NCI-H524 (cell line): ENCODE measurements at places on chromosomes 2 and 18.

DNA sequence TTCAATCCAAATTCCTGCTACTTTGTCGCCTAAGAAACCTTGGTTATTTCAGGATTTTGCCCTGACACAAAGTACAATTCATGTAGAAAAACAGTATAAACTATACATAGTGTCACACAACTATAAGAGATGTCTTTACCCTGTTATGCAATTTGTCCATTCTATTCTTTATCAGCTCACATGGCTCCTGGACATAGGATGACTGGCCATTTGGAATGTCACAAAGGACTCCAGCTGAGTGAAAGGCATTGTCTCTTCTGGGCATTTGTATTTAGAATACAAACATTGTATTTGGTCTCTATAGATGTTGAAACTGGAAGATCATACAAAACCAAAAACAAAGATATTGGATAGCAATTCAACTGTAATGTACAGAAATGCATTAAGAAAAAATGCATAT, 944.6 kb upstream of the LRRTM1 start:
- no peak for DNase-seq

- DNase-seq = no peak
Measured at GRCh38 chr2:60707750-60708371, 48.2 kb upstream of the PAPOLG start.

- DNase-seq = no peak
Measured at GRCh38 chr2:102880731-102881130, 118.9 kb downstream of the TMEM182 start.

- DNase-seq = no peak
Measured at GRCh38 chr2:12884713-12885282, 168.1 kb downstream of the TRIB2 start.

DNA sequence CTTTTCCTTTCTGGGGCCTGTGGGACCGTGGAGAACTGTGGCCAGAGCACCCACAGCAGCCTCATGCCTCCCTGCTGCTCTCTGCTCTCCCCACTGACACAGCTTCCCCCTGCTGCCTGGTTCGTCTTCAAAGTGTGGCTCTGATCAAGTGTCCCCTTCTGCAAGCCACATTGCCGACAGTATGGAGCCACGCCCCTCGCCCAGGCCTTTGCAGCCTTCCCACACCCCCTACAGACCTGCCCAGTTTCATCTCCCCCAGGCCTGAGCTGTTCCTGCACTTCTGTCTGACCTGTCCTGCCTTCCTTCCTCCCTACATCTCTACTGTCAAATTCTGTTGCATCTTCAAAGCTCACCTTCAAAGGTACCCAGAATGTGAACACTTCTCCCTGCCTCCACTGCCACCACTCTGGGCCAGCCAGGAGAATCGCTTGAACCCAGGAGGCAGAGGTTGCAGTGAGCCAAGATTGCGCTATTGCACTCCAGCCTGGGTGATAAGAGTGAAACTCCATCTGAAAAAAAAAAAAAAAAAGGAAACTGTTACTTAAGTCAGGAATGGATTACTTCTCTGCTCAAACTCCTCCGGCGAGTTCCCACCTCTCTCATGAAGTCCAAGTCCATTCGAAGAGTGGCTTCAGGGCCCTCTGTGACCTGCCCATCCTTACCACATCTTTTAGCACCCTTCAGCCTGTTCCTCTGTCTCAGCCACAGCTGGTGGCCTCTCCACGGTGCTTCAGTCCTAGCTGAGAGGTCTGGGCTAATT, 29.0 kb upstream of the CATIP start:
- no peak for DNase-seq

- no peak for DNase-seq
Measured at GRCh38 chr2:65383541-65384488, 48.6 kb downstream of the SPRED2 start.

DNA sequence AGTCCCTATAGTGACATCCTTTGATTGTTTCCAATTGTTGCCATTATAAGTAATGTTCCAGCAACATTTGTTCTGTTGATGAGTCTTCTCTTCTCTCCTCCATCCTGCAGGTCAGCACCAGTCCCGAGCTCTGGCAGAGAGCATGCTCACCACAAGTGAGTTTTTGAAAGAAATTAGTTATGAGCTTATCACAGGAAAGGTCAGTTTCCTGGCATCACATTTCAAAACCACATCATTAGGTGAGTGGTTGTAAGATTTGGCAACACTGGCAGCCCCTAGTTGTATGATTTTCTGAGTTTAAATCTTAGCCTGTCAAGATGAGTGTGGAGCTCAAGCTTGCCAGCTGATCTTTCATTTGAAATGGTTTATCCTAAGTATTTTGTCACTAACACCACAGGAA, 149.6 kb downstream of the ESCO1 start:
- DNase-seq = no peak

DNA sequence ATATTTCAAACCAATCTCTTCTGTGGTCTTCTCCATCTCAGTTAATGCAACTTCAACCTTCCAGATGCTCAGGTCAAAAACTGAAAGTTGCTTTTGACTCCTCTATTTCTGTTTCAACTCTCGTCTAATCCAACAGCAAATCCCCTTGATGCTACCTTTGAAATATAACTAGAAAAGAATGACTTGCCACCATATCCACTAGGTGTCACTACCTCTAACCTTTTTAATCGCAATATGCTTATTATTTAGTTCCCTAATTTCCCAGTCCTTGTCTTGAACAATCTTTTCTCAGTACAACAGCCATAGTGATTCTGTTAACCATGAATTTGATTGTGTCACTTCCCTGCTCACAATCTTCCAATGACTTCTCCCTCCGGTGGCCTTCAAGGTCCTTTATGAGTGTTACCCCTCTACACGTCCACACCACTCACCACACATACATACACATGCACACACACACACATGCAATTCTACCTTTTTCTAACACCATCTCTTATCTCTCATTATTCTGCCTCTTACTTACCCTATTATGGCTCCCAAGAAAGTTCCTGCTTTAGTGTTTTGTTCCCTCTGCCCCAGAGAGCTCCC, 245.5 kb upstream of the KCNJ3 start:
- DNase-seq = no peak

GRCh38 chr2:110153416-110153815, 37.8 kb upstream of the MALL start:
- DNase-seq = no peak

DNA sequence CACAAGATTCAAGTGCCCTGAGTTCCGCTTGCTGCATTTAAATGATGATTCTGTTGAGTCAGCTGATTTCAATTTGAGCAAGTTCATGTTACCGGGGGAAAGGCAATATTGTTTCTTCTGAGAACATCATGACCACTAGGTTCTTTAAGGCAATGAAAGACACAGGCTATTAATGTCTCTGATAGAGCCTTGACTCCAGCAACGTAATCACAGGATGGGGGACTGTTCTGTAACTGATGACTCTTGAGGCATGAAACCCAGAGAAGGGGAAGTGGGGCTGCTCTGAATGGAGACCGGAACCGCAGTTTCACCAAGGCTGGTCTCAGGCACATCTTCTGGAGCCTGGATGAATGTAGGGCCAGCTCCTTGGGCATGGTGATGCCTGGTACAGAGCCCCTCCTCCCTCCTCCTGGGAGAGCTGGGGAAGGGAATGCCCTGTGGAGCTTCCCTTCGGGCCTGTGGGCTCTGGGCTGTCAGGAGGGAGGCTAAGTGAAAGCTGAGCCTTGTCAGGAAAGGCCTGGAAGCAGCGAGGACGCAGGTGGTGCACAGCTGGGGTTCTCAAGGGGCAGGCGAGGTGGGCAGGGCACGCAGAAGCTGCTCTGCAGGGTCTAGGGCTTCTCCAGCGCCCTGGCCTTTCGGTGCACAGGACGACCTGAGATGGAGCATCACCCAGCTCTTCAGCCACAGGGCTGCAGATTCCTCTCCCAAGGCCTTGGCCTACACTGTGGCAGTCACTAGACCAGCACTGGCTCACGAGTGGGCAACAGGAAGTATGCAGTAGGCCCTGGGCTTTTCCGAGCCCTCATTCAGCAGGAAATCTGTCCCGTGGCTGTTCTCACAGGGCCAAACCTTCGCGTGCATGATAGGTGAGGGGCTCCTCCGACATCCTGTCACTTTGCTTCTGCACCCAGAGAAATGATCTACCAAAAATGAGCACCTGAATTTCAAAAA, 36.6 kb upstream of the PRLH start:
- DNase-seq = peak; percentile 44

DNA sequence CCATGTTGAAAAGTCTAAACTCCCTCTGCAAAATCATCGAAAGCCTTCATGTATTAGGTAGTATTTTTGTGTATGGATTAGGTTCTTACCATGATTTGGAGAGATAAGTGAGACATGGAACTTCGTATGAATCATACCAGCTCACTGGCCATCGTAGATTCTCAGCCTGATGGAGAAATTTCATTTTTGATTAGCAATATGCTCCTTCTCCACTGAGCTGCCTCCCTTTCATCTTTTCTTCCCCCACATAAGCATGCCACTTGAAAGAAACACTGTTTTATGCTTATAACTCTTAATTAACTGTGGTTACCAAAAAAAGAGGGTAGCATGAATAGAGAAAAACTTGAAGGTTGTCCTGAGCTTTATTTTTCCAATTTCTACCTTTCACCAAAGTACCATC, 111.9 kb downstream of the NCK2 start:
- no peak for DNase-seq

DNA sequence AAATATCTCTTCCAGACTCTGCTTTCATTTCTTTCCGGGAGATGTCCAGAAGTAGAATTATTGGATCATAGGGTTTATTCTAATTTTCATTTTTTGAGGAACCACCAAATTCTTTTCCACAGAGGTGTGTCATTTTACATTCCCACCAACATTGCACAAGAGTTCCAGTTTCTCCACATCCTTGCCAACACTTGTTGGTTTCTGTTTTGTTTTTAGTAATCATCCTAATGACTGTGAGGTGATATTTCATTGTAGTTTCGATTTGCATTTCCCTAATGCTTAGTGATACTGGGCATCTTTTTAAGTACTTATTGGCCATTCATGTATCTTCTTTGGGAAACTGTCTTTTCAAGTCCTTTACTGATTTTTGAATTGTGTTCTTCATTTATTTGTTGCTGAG, 513.1 kb downstream of the PARD3B start:
- no peak for DNase-seq

GRCh38 chr2:101831351-101831865, 133.9 kb downstream of the MAP4K4 start:
- DNase-seq = peak; percentile 31

DNA sequence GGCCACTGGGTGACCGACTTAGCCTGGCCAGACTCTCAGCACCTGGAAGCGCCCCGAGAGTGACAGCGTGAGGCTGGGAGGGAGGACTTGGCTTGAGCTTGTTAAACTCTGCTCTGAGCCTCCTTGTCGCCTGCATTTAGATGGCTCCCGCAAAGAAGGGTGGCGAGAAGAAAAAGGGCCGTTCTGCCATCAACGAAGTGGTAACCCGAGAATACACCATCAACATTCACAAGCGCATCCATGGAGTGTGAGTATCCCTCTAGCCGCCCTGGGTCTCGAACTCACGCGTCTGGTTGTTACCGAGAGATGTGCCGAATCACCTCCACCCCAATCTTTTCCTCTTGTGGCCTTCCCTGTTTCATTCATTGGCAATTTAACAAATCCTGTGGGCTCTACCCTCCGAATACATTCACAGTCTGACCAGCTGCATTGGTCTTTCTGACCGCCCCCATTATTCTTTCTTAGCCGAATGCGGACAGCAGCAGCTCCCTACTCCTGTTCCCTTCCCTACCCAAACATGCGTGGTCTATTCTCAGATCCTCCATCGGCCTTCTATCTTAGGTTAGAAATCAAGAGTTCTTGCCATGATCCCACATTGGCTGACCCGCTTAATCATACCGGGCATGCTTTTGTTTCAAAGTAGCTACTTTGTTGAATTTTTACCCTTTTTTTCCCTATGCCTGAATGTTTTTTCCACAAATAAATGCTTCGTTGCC, 631 bp downstream of the RPL31 start:
- DNase-seq = no peak

- DNase-seq = no peak
Measured at GRCh38 chr18:74360852-74361655, 45.4 kb downstream of the C18orf63 start.

DNA sequence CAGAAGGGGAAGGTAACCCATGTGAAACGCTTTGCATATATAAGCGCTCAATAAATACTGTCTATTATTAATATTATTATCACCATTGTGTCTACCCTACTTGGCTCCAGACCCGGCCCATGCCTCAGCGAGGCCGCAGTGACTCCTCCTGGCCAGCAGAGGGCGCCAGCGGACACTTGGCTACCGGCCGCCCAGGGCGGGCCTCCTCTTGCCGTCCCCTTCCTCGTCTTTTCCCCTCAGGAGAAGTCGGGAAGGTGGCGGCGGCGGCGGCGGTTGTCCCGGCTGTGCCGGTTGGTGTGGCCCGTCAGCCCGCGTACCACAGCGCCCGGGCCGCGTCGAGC, at the start of gene AGFG1:
TSS of gene AGFG1 (plus strand) at position 233 of the 341 bp plus-strand sequence. CDS start 266 bp downstream, outside the sequence.
- peak; percentile 66 for DNase-seq

GRCh38 chr2:173747035-173747434, 218.1 kb downstream of the SP3 start:
- peak; percentile 78 for DNase-seq

GRCh38 chr2:108619925-108620620, 85.8 kb downstream of the LIMS1 start:
- no peak for DNase-seq

- no peak for DNase-seq
Measured at GRCh38 chr2:148613231-148614013, 31.1 kb upstream of the EPC2 start.

- DNase-seq = no peak
Measured at GRCh38 chr2:179802051-179802882, 59.1 kb downstream of the ZNF385B start.

DNA sequence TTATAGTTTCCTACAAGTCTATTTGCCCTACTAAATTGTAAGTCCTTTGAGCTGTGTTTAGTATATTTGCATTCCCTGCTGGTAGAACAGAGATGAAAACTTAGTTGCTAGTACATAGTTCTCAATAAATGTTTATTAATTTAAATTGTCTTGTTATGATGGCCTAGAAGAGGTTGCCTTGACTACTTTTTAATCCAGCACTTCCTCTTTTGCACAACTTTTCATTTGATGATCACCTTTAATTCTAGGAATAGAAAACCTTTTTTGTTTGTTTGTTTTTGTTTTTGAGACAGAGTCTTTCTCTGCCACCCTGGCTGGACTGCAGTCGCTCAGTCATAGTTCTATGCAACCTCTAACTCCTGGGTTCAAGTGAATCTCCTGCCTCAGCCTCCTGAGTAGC, 6.7 kb downstream of the CFAP36 start:
- no peak for DNase-seq

GRCh38 chr2:202140522-202141252, 67.6 kb downstream of the KIAA2012 start:
- DNase-seq = no peak

GRCh38 chr2:119567292-119567691, 23.0 kb downstream of the CFAP221 start:
- no peak for DNase-seq

GRCh38 chr18:23943903-23944624, 70.5 kb upstream of the TTC39C start:
- DNase-seq = no peak

DNA sequence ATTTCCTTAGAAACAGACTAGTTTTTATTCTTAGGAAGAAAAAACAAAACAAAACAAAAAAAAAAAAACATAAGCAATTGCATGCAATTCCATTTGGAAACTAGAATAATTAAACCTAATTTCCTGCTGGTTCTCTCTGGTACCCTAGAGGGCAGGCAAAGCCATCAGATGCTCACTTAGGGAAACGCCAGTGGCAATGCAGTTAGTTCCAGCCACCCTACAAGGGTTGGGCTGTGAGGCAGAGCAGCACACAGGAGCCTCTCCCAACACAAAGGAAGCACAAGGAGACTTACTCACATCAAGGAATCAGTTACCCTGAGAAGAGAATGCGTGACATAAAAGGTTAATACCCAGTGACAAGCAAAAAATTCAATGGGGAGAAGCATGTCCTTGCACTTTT, 28.8 kb downstream of the CCDC93 start:
- no peak for DNase-seq
